ENCODE measurements at places on chromosomes 13 and 19.

GRCh38 chr13:26971990-26972887, 199.4 kb downstream of the USP12 start:
- no peak overlapping the region for H3K27ac ChIP-seq
- H3K4me1 ChIP-seq: peaks cover 11% of the 10 kb centered on the region

GRCh38 chr13:95463531-95463930, 89.0 kb upstream of the CLDN10 start:
- H3K27me3 ChIP-seq: no peaks in the 10 kb centered on the region
- H3K4me1 ChIP-seq: no peaks in the 10 kb centered on the region
- DNase-seq: no peak
- no peaks in the 10 kb centered on the region for H3K36me3 ChIP-seq
- H3K27ac ChIP-seq: no peak overlapping the region

- no peaks in the 10 kb centered on the region for H3K4me1 ChIP-seq
- no peak for DNase-seq
- no peaks in the 10 kb centered on the region for H3K27me3 ChIP-seq
Observed at GRCh38 chr13:108705031-108705430, 75.6 kb downstream of the MYO16 start.

DNA sequence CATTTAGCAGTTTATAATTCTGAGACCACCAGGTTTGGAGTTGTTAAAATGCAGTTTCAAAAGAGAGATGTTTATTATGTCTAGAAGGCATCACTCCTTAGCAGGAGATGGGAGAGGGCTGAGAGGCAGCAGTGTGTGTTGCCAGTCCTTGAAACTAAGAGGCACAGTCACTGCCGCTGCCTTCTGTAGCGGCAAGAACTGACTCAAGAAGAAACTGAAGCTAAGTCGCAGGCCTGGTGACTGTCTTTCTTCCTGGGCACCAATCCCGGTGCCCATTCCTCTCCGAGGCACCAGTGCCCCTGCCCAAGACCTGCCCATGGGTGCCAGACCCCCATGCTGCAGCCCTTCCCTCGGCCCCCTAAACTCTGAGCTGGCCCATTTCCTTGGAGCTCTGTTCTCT, 20.1 kb downstream of the N4BP2L1 start:
- peaks cover 22% of the 10 kb centered on the region for H3K4me1 ChIP-seq
- peaks cover 17% of the 10 kb centered on the region for H3K36me3 ChIP-seq
- H3K27me3 ChIP-seq: no peaks in the 10 kb centered on the region
- no peak for DNase-seq
- no peak overlapping the region for H3K27ac ChIP-seq

- DNase-seq: no peak
- H3K27ac ChIP-seq: peak overlapping the region; percentile 18
- peaks cover 6% of the 10 kb centered on the region for H3K4me1 ChIP-seq
- no peak overlapping the region for H3K4me3 ChIP-seq
- peaks cover 12% of the 10 kb centered on the region for H3K27me3 ChIP-seq
Observed at GRCh38 chr19:35905178-35905727, 2.8 kb downstream of the TYROBP start.

GRCh38 chr19:54422136-54422535, 6.9 kb downstream of the TTYH1 start:
- no peak overlapping the region for H3K4me3 ChIP-seq
- H3K36me3 ChIP-seq: no peaks in the 10 kb centered on the region
- DNase-seq: no peak
- peaks cover 28% of the 10 kb centered on the region for H3K4me1 ChIP-seq
- no peak overlapping the region for H3K27ac ChIP-seq
